ENCODE measurements at places on chromosomes 2 and 18. TPM values are rescaled to one million over a fixed set of nuclear protein-coding genes. Genes with fewer than 3 reads are reported as not detected.
A peak's percentile ranks its signal among the peaks of the same experiment; 100 is the strongest.

GRCh38 chr18:8516371-8517250, 92.6 kb upstream of the RAB12 start:
- DNase-seq, result no peak

GRCh38 chr2:235551965-235552364, 58.1 kb downstream of the AGAP1 start:
- peak; percentile 79 for DNase-seq

The ATP6V1B1 gene
- 400 TPM for polyA plus RNA-seq

The UGT1A5 gene
- polyA plus RNA-seq, result not detected

DNA sequence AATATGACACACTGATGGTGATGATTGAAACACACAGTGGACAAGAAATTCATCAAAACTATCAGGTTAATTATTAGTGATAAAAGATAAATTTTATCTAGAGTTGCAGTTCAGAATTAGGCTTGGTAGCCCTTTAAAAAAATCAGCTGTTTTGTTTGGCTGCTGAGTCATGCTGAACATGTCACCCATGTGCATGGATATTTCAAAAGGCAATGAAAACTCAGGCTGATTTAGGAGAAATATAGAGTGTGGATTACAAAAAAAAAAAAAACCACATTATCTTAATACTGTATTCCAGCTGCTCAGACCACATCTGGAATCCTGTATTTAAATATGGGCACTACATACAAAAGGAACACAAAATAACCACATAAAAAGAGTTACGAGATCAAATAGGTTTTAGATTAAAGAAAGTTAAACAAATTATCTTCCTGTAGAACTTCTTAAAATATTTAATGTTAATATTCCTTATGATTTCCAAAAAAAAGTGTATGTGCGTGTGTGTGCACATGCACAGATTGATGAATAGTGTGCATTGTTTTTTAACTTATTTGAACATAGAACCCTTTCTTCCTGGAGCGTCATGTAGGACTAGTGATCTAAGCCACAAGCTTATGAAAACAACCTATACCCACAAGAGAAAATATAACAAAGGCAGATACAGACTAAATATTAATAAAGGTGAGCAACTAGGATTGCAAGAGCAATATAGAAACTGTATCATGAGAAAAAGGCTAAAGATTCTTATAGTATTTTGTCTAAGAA, 186.2 kb downstream of the STK39 start:
- DNase-seq, result no peak

The HRH4 gene
- polyA plus RNA-seq, result not detected

DNA sequence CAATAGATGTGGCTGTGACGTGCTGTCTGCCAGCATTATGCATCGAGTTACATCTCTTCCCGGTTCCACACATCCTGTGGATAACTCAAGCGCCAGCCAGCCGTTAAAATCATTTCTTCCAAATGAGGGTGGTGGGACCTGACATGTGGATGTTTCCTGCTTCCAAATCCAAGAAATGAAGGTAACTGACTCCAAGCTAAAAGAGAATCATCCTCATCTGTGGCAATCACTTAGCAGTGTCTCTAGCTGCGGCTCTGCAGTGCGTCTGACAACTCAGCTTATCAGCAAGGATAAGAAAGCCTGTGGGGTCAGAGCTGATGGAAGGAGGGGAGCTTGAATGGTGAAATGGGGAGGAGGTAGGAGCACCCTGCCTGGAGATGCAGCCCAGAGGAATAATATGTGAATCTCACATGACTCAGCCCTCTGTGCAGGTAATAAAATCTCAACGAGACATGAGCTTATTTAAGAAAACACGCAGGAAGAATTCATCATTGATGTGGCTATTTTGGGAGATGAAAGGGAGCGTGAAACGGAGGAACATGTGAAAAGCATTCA, 382.2 kb upstream of the TRIB2 start:
- DNase-seq, result no peak

Data from kidney (tissue), 22 donors.